ENCODE measurements at places on chromosomes 6 and 20. TPM values are rescaled to one million over a fixed set of nuclear protein-coding genes. Genes with fewer than 3 reads are reported as not detected.

GRCh38 chr6:2956930-2957685, 14.3 kb downstream of the SERPINB6 start:
- DNase-seq, result no peak

DNA sequence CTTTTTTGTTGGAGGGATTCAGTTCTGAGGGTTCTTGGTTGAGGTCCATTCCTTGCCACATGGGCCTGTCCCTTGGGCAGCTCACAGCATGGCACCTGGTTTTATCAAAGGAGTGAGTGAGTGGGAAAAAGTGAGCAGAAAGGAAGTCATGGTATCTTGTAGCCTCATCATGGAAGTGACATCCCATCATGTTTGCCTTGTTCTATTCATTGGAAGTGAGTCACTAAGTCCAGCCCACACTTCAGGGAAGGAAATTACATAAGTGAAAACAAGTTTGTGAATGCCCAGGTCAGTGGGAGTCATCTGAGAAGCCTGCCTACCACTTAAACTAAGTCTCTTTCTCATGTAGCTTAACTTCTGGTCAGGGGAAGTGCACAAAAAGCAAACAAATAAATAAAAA, 32.8 kb upstream of the ZNFX1 start:
- peak; percentile 43 for DNase-seq

DNA sequence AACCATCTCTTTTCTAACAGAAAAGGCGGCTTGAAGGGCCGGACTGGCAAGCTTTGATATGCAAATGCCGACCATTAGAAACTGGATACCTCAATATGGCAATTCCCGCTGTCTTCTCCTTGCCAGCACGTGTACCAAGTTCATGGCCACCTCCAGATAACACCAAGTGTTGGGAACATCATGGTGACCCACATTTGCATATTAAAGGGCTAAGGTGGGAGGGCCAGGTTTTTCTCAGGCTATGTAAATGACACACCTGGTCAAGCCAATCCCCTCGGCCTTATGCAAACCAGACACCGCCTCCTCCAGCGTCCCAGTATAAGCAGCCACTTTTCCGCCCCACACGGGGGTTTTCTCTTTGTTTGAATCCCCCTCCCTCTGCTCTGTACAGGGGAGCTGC, 110.7 kb downstream of the DACT2 start:
- no peak for DNase-seq

- no peak for DNase-seq
These were observed 860 bp downstream of the DEFB124 start for GRCh38 chr20:31474097-31474436.

DNA sequence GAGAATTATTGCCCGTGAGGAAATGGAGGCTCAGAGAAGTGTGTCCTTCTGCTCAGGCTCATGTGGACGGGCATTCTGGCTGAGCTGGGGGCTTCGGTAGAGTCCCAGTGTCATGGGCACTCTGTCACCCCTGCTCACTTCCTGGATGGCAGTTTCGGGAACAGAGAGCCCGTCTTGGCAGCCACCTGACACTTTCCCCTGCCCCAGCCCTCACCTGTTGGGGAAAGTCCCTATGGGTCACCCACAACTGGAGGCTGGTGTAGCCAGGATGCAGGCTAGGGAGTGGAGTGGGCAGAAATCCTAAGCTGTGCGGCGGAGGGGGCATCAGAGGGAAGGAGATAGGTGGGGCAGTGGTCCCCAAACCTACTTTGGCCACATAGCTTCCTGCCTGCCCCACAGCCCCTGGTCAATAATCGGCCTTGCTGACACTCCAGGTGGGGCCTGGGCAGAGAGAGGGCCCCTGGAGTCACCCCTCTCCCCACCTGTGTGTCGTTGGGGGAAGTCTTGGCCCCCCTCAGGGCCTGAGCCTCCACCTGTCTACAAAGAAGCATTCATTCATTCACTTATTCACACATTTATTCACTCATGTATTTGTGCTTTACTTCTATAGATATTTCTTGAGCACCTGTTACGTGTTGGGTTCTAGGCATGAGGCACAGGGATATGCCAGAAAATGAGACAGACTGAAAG, 40.5 kb downstream of the SNAI1 start:
- peak; percentile 30 for DNase-seq

The THBD gene
- total RNA-seq, result 36.2 TPM

The SRMS gene
- 1.4 TPM for total RNA-seq

The CHRNA4 gene
- not detected for total RNA-seq

The PSORS1C2 gene
- total RNA-seq, result not detected
